ENCODE measurements at places on chromosomes 16 and 17. TPM values are rescaled to one million over a fixed set of nuclear protein-coding genes. Genes with fewer than 3 reads are reported as not detected.

FAHD1 gene
- total RNA-seq = 26.5 TPM

- peaks cover 14% of the 10 kb centered on the region for H3K36me3 ChIP-seq
- H3K27me3 ChIP-seq = peaks cover 1% of the 10 kb centered on the region
- no peak overlapping the region for H3K27ac ChIP-seq
These were observed 89.0 kb downstream of the C17orf67 start for GRCh38 chr17:56744721-56745120.

DNA sequence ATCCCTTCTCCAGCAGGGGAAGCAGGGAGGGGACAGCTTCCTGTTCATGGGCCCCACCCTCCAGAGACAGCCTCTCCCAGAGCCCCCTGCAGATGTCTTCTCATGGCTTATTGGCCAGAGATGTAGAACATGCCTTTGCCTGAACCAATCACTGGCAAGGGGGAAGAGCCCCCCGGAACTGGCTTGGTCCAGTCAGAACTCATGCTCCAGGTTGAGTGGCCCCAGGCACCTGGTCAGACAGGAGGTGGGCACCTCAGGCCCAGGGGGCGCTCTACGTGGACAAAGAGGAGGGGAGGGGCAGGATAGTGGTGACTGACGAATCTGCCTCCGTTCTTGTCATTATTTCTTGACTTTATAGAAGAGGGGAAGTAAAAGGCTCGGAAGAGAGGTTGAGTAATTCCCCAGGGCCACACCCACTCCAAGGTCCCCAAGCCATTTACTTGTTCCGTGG, 23.6 kb downstream of the RAB11FIP4 start:
- H3K4me3 ChIP-seq = peak overlapping the region; percentile 20
- H3K27ac ChIP-seq = peak overlapping the region; percentile 66
- H3K4me1 ChIP-seq = peaks cover 39% of the 10 kb centered on the region
- H3K36me3 ChIP-seq = no peaks in the 10 kb centered on the region
- peaks cover 14% of the 10 kb centered on the region for H3K27me3 ChIP-seq
- DNase-seq = no peak

- no peak for DNase-seq
- no peak overlapping the region for H3K4me3 ChIP-seq
- no peaks in the 10 kb centered on the region for H3K27me3 ChIP-seq
- no peak overlapping the region for H3K27ac ChIP-seq
- no peaks in the 10 kb centered on the region for H3K36me3 ChIP-seq
These were observed 11.4 kb downstream of the VPS53 start for GRCh38 chr17:703081-703875.

GRCh38 chr17:39761861-39762496, 24.2 kb downstream of the GRB7 start:
- H3K27me3 ChIP-seq = peaks cover 5% of the 10 kb centered on the region
- H3K4me3 ChIP-seq = no peak overlapping the region
- H3K27ac ChIP-seq = no peak overlapping the region
- DNase-seq = no peak
- H3K4me1 ChIP-seq = no peaks in the 10 kb centered on the region

All from glutamatergic neuron (in vitro differentiated cells).